ENCODE measurements at places on chromosomes 12 and 14.

GRCh38 chr12:28308891-28309290 is 118.6 kb downstream of the CCDC91 start:
- no peak for DNase-seq

GRCh38 chr14:85085981-85086380 is 444.0 kb upstream of the FLRT2 start:
- peak; percentile 86 for DNase-seq

- no peak for DNase-seq
These were observed 62.2 kb downstream of the GNG2 start for GRCh38 chr14:51922624-51923023.

GRCh38 chr12:62711631-62712241 is 223.2 kb downstream of the PPM1H start:
- DNase-seq, result peak; percentile 50

DNA sequence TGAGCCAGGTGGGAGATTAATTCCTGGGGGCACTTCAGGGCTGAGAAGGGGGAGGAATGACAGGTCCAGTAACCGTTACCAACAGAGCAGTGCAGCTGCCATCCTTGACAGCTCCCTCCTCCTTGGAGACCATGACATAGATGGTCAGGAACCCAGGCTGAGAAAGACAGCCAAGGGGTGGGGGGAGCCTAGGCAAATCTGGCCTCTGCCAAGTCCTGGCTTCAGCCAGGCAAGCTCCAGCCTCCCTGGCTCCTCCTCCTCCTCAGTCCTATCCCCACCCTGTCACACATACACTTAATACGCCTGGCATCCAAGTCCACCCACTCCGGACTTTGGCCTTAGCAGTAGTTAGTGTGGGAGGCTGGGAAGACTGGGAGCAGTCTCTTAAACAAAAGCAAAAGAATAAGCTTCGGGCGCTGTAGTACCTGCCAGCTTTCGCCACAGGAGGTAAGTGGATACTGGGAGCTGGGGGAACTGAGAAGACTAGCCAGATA is at the start of gene RDH5:
Gene RDH5, plus strand, starts transcription at position 323 of the 494 bp plus-strand sequence. CDS start 792 bp downstream, outside the sequence.
- peak; percentile 84 for DNase-seq

DNA sequence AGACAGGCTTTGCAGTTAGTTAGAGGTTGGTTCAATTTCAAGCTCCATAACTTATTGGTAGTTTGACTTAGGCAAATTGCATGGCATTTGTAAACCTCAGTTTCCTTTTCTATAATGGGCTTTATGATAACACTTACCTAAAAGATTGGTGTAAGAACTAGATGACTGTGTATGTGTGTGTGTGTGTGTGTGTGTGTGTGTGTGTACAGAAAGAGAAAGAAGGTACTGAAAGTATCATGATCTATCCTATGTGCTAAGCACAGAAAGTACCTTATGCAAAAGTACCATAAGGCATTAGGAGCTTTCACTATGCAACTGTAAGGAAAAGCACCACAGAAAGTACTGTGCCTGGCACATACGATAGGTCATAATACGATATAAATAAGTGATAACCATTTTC is 304.3 kb upstream of the KITLG start:
- no peak for DNase-seq

DNA sequence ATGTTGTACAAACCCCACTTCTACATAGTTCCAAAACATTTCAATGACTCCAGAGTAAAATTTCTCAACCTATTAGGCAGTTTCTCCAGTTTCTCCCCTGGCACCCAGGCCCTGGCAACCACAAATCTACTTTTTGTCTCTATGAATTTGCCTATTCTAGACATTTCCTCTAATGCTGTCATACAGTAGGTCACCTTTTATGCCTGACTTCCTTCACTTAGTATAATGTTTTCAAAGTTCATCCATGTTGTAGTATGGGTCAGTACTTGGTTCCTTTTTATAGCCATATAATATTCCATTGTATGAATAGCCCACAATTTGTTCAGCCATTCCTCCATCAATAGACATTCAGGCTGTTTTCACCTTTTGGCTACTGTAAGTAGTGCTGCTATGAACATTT is 67.0 kb downstream of the SPRING1 start:
- DNase-seq, result no peak

DNA sequence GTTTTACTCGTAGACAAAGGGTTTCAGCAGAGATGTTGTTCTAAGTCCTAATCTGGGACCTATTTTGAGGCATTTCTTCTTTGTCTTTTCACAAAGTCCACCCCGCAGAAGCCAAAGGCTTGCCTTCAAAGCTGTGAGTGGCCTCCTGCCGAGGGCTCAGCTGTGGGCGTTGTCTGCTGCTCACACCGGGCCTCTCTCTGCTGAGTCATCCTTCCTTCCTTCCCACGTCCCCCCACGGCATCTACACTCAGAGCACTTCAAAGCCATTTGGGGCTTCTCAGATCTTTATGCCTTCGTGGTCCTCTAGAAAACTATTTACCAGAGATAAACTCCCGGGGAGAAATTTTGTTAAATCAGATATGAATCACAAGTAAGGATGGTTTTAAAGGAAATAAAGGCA is 115.9 kb upstream of the TMPO start:
- peak; percentile 72 for DNase-seq

- no peak for DNase-seq
These were observed 12.2 kb downstream of the SYCP3 start for GRCh38 chr12:101727098-101727497.

- DNase-seq, result no peak
These were observed 114.0 kb upstream of the SLC38A2 start for GRCh38 chr12:46486588-46486987.

- DNase-seq, result no peak
These were observed 12.8 kb upstream of the NRDE2 start for GRCh38 chr14:90344331-90345238.

DNA sequence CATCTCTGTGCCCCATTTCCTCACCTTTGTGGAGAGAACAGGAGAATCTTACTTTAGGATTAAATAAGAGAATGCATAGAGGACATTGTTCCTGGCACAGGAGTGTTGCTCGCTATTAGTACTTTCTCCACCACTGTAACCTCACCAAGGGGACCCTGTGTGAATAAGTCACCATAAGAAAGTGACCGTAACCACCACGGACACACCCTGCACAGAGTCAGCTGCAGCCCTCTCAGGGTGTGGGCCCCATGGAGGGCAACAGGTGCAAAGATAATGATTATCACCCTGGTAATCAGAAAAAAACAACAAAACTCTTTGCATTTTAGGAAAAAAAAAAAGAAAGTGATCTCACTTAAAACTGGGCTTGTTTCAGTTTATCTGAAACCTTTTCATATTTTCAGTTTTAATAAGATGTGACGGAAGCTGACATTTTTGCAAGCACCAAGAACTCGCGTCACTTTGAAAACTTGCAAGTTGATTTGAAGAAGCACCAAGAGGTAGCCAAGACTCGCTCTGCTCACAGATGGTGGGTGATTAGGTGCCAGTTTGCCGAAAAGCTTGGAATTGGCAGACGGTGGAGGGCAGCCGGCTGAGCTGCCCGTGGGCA is 87.0 kb upstream of the VRK1 start:
- no peak for DNase-seq

GRCh38 chr14:50804181-50804721 is 26.7 kb downstream of the NIN start:
- DNase-seq, result peak; percentile 28

- DNase-seq, result peak; percentile 66
These were observed 243.5 kb upstream of the NOVA1 start for GRCh38 chr14:26841326-26841725.

- DNase-seq, result no peak
These were observed 183.0 kb downstream of the MED13L start for GRCh38 chr12:116094475-116094874.

- peak; percentile 64 for DNase-seq
These were observed 88.4 kb downstream of the TMCC3 start for GRCh38 chr12:94561943-94562411.

GRCh38 chr14:51933191-51933590 is 56.2 kb upstream of the RTRAF start:
- no peak for DNase-seq

DNA sequence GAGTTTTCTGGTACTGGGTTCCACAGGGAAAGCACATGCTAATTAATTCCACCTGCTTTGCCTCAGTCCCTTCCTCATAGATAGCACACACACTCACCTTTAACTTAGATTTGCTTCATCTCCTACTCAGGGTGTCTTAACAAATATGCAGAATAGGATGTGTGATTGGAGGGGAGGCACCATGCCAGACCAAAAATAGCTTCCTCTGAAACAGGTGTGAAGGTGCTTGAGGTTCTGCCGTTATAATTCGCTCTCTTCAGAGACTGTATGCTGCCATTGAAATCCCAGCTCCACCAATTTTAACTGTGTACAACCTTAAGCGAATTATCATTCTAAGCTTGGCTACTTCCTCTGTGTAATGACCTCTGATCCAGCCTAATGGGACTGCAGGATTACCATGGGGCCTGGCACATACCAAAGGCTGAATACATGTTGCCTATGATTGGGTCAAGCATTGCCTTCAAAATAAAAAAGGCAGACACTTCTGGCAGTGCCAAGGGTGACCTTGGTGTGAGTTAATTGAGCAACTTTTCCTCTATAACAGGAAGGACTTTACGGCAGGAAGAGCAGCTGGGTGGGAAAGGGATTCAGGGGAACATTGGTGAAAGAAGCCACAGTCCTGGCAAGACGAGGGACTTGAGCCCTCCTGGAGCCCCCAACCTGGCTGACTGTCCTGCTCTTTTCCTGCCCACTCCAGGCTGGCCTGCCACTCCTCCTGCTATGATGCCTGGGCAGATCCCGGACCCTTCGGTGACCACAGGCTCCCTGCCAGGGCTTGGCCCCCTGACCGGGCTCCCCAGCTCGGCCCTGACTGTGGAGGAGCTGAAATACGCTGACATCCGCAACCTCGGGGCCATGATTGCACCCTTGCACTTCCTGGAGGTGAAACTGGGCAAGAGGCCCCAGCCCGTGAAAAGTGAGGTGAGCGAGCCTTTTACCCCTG is 9.7 kb downstream of the JDP2 start:
- no peak for DNase-seq

- DNase-seq, result no peak
These were observed 24.5 kb downstream of the MBIP start for GRCh38 chr14:36295642-36296627.

DNA sequence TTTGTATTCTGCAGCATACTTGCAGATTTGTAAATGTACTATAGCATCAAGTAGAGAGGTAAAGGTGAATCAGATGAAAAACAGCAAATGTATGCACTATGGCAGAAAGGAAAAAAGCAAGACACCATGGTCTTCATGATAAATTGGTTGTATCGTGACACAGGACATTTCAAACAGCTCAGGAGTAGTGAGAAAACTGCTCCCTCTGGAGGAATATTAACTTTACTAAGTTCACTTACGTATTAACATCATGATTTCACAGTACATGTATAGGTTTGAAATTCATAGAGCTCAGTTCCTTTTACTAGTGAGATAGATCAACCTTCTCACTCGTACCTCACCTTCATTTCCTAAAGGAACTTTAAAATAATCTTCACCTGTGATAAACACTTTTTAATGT is 6.5 kb downstream of the MBIP start:
- DNase-seq, result no peak

Data from kidney tubule cell (primary cell).